Stomach (tissue), 19 donors: ENCODE measurements at places on chromosomes 1 and 21. TPM values are rescaled to one million over a fixed set of nuclear protein-coding genes. Genes with fewer than 3 reads are reported as not detected.

The NECAP2 gene
- polyA plus RNA-seq: 36.6 TPM

The AMY1C gene
- polyA plus RNA-seq: not detected

The CCDC17 gene
- polyA plus RNA-seq: not detected

The NSUN4 gene
- polyA plus RNA-seq: 7.4 TPM

The RYR2 gene
- polyA plus RNA-seq: 0.61 TPM

The MAPKAPK2 gene
- 30.1 TPM for polyA plus RNA-seq

The SLAMF9 gene
- polyA plus RNA-seq: not detected

The FBXO44 gene
- 17.0 TPM for polyA plus RNA-seq

GRCh38 chr1:24586970-24587820 lies 31.3 kb downstream of the NCMAP start:
- peak; percentile 83 for DNase-seq

DNA sequence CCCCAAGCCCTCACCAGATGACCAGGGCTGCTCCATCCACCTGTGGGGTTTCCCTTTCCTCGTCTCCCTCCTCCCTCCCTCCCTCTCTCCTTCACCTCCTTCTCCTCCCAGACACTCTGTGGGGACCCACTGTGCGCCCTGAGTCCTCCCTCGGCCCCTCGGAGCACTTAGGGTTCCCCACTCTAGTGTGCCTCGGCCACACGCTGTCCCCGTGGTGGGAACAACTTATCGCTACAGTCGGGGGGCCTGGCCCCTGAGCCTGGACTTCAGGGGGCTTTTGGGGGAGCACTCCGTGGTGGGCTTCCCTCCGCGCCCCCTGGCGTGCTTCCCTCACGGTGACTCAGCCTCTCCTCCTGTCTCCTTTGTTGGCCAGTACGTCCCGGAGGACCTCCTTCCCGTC lies 27.5 kb downstream of the CSTB start:
- DNase-seq: no peak

- DNase-seq: no peak
These were observed 29.9 kb upstream of the TMEM222 start for GRCh38 chr1:27292106-27292505.

- no peak for DNase-seq
These were observed 254.6 kb upstream of the LRRC7 start for GRCh38 chr1:69313118-69313517.

DNA sequence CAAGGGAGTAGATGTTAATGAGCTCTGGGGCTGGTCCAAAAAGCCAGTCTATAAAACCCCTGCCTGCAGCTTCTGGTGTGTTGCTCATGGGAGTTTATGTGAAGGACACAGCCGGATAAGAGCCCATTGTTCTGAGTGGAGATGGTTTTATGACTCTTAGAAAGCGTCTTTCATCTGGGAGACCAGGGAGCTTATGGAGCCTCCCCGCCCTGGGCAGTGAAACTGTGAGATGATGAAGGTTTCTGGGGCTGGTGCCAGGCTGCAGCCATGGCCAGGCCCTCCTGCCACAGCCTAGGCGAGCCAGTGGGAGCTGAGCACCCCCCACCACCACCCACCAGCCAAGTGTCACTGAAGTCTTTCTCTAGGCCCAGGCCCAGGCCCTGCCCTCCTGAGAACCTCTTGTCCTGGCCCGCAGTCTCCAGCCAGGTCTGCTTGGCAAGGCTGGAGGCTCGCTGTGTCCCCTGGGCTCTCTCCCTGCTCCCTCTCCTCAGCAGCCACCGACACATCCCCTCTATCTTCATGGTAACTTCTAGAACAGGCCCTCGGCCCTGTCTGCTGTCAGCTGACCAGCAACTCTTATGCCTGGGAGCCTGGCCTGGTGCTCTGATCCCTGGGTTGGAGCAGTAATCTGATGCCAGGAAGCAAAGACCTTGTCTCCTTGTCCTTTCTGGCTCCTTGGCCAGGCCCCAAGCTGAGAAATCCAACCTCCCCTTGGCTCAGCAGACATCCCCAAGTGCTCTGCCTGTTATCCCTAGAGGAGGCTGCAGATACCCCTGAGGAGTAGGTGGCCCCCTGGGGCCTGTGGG lies 7.6 kb upstream of the ARHGEF10L start:
- DNase-seq: peak; percentile 62

GRCh38 chr1:168949672-168950071 lies 156.8 kb upstream of the ATP1B1 start:
- DNase-seq: no peak

DNA sequence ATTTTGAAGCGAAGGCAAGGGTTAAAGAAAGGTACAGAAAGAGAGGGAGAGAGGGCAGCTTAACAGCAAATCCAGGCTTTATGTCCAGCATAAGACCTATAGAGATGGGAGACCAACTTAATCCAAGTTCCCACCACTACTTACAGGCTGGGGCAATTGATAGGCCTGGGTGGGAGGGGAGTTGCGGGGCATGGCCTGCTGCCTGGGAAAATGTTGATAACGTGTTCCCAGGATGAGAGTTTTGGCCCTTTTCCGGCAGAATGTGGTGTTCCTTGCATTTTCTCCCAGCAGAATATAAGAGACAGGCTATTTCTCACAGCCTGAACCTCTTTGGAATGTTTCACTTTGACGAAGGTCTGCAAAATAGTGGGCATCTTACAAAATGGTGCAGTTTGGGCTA lies 34.9 kb upstream of the PLA2G5 start:
- no peak for DNase-seq

DNA sequence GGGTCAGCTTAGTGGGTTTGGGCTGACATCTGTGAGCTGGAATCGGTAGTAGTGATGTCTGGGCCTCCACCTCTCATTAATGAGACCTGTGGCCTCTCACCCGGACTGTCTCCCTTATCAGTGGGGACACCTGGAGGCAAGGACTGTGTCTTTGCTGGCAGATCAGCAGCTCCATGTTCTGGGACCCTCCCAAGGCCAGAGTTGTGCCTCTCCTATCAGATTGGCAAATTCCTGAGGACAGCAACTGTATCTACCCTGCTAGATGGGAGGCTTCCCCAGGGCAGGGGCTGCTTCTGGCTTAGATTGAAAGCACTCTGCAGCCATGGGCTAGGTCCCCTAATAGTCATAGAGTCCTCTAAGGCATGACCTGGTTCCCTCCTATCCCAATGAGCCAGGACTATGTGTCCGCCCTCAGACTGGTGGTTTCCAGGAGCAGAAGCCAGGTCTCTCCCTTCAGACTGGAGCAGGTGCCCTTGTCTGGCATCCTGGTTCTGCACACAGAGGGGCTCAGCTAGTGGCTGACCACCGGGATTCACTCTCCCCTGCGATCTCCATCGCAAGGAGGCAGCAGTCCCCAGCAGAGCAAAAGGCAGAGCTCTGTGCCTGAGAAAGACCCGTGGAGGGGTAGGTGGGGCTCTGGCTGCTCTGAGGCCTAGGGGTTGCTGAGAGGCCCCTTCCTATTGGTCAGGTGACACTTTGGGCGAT lies 5.8 kb downstream of the DRAXIN start:
- no peak for DNase-seq

- no peak for DNase-seq
These were observed 165.6 kb downstream of the DSCAM start for GRCh38 chr21:40681164-40681859.

GRCh38 chr1:111924786-111925185 lies 64.7 kb downstream of the KCND3 start:
- no peak for DNase-seq

DNA sequence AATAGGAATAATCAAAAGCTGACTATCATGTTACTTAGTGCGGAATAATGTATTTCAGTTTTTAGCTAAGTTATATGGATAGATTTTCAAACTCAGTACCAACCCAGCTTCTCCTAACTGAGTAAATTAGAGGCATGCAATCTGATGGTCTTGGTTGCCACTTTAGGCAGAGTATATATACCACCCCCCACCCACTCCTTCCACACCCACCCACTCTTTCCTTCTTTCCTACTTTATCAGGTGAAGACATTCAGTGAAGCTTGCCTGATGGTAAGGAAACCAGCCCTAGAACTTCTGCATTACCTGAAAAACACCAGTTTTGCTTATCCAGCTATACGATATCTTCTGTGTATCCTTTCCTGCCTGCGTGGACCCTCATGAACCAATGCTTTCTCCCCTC lies 36.3 kb downstream of the DAP3 start:
- DNase-seq: no peak

- DNase-seq: no peak
These were observed 111.7 kb downstream of the KCNN3 start for GRCh38 chr1:154758346-154758745.
